CD4-positive, alpha-beta T cell treated with Interleukin-17A for 4 hours (primary cell): ENCODE measurements at places on chromosomes 12 and 14.

GRCh38 chr14:87824266-87824665 lies 168.7 kb downstream of the GALC start:
- DNase-seq = no peak

- DNase-seq = no peak
Measured at GRCh38 chr14:75589931-75590330, 11.5 kb downstream of the FLVCR2 start.

DNA sequence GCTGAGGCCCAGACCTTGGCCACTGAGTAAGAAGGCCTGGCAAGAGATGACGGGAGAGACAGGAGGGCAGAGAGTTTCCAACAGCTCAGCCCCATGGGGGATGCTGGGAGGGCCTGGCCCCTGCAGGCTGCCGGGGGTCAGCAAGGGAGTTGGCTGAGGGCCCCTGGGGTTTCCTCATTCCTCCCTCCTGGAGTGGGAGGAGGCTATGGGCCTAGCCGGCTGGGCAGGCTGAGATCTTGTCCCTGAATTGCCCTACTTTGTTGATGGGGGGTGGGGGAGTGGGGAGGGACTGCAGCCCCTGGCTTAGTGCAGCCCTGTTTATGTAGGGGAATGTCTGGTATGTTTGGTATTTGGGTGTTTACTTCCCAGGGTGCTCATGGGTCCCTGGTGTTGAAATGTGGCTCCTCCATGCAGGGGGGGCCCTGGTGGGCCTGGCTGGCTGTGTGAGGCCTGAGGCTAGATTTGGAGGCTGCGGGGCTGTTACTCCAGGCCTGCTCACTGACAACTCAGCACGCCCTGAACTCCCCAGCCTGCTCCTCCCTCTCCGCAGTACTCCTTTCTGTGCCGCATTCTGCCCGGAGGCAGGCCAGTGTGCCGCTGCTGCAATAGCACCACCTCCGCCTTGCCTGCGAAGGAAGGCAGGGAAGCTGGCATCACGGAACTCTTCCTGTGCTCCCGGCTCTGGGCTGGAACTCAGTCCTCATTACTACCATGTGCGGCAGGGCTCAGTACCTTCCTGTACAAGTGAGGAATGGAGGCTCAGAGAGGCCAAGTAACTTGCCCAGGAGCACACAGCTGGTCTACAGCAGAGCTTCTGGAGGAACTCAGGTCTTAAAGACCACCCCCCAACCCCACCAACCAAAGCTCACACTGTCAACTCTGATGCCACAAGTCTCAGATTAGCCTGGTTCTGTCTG lies 25.3 kb downstream of the JDP2 start:
- DNase-seq = no peak

GRCh38 chr14:75201087-75201486 lies 24.7 kb upstream of the TMED10 start:
- no peak for DNase-seq

DNA sequence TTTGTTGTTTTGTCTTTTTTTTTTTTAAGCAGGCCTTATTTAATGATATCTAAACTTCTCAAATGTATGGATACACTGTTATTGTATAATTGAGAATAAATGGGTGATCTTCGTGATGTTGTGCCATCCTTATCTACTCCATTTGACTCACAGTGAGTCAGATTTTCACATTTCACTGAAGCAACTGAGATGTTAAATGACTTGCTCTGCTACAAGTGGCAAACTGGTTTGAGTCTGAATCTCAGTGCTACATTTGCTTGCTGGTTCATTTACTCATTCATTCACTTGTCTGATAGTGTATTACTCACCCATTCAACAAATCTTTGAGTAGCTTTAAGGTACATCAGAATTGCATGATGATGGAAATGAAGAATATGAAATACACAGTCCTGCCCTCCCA lies 2.6 kb downstream of the KIAA0586 start:
- DNase-seq = no peak

GRCh38 chr12:115386946-115387345 lies 703.0 kb upstream of the TBX3 start:
- no peak for DNase-seq

GRCh38 chr12:8685051-8685450 lies 12.7 kb upstream of the RIMKLB start:
- no peak for DNase-seq

- DNase-seq = no peak
Measured at GRCh38 chr14:59316151-59316830, 127.8 kb downstream of the DAAM1 start.

DNA sequence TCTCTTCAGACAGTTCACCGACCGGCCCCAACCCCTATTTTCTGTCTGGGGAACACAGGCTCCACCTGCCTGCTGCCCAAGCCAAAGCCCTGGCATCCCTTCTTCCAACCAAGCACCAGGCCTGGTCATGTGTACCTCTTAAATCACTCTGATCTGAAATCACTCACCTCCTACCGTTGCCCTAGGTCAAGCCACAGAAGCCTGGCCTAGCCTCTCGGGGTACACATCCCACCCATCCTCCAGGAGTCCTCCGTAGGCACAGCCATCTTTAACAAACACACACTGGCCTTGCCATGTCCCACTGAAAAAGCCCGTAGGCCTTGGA lies 81.8 kb downstream of the IRF2BPL start:
- no peak for DNase-seq

DNA sequence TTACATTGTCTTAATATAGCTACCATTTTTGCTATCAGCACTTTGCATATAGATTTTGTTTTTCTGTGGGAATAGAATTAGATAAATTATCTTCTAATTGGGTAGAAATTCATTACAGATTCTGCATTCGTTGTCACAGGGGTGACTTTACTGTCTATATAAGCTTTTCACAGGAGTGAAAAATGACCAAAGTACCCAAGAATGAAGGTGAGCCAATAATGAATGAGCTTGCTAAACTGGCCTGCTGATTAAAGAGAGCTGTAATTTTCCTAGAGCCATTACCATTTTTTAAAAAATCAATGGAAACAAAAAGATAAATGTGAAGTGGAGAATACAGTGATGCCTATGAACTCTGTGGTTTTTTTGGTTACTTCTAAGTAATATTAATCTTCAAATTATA lies 504.6 kb downstream of the RPL10L start:
- no peak for DNase-seq
